ENCODE measurements at places on chromosomes 3 and 15.

DNA sequence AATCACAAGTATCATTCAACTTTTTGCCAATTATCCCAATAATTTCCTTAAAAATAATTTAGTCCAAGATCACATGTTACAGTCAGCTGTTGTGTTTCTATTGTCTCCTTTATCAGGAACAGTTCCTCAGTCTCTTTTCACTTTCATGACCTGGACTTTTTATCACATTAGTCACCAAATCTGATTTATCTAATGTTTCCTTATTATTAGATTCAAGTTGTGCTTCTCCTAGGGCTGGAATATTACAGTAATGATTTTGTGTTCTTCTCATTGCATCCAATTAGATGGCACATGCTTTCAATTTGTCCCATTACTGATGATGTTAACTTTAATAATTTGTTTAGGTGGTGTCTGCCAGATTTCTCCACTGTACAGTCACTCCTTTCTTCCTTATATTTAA lies 66.3 kb upstream of the DCBLD2 start:
- DNase-seq, result no peak

DNA sequence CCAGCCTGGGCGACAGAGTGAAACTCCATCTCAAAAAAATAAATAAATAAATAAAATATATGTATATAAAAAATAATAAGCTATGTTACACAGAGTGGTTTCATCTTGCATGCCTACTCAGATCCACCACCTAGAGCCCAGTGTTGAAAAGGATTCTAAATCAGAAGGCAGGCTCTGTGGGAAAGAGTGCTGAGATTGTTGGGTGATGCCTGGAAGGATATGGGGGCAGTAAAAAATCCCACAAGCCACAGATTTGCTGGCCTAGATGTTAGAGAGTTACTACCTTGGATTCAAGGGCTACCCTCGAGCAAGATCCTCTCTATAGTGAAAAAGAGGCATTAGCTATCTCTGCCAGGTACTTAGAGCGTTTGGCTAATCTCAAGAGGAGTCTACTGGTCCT lies 144.3 kb downstream of the STAC start:
- DNase-seq, result no peak

DNA sequence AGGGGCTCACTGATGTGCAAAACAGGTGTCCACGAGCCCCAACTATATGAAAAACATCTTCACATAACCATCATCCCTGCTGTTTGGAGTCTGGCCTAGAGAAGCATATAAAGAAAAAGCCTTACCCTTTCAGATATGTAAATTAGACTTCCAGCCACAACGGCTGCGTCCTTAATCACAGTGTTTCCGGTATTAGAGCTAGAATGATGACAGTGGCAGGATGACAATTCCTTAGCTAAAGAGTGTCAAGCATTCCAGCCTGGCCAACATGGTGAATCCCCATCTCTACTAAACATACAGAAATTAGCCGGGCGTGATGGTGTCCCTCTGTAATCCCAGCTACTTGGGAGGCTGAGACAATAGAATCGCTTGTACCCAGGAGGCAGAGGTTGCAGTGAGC lies 19.5 kb upstream of the SAMD7 start:
- DNase-seq, result no peak

GRCh38 chr15:40282147-40282868 lies 556 bp downstream of the ANKRD63 start:
- no peak for DNase-seq

DNA sequence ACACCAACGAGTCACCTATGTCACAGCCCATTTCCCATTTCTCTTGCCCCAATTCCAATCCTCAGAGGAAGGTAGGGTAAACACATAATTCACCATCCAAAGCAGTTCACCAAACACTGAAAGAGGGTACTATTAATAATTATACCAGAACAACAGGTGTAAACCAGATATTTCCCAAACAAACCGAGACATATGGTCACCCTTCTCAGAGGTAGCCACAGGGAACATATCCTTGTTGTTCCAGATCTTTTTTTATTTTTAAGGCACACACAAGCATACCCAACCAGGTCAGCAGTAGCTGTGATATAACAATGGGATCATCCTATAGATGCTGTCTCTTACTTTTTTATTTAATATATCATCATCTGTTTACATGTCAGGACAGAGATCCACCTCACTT lies 24.7 kb downstream of the MAGI1 start:
- no peak for DNase-seq

DNA sequence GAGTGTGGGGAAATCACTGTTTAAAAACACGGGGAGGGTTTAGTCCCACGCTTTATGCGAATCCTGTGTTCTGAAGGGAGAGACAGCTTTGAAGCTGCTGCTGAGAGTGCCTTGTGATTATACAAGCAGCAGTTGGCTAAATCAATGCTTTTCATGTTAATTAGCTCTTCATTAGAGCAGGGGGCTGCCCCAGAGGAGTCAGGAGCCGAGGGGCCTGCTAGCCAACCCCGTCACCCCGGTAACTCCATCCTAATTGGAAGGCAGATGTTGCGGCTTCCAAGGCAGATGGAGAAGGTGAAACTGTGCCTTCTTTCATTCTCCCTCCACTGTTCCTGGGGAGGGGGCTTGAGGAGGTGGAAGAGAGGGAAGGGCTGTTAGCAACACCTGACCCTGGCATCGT lies 92.4 kb upstream of the ANKRD34C start:
- DNase-seq, result no peak
